ENCODE measurements at places on chromosomes 4 and X. TPM values are rescaled to one million over a fixed set of nuclear protein-coding genes. Genes with fewer than 3 reads are reported as not detected.

DNA sequence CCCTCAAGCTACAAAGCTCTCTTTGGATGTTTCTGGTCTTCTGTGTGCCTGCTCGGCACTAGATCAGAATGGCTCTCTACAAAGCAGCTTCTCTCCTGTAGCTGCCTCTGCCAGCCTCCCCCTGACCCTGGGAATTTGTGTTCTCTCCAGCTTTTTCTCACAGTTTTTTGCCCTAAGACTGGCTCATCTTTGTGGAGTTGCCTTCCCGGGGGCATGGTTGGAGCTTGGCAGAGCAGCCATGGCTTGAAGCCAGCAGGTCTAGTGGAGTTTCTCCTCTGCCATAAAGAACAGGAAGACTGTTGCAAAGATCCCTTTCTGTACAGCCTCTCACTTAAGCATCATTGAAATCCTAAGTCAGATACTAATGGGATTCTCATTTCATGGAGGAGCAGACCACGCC lies 163.3 kb upstream of the MAMLD1 start:
- no peaks in the 10 kb centered on the region for H3K4me1 ChIP-seq
- H3K27me3 ChIP-seq, result no peaks in the 10 kb centered on the region
- DNase-seq, result no peak
- no peak overlapping the region for H3K4me3 ChIP-seq

DNA sequence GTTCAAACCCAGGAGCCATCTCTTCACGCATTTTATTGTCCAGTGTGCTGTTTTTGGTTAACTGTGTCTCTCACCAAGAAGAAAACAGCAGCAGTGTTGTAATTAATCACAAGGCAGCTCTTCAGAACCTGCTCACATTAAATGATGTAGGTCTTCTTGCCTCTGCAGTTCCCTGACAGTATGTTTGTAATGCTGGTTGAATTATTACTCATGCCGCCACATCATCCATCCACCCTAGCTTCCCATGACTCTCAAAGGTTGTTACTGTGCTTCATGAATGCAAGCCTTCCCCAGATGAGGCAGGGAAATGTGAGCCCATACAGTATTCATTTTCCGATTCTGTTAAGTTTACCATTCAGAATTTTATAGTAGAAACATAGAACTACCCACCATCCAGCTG lies 17.4 kb downstream of the TLR10 start:
- no peaks in the 10 kb centered on the region for H3K36me3 ChIP-seq
- H3K4me1 ChIP-seq, result no peaks in the 10 kb centered on the region
- no peaks in the 10 kb centered on the region for H3K27me3 ChIP-seq
- DNase-seq, result no peak

- DNase-seq, result no peak
- no peaks in the 10 kb centered on the region for H3K27me3 ChIP-seq
- no peak overlapping the region for H3K27ac ChIP-seq
- no peaks in the 10 kb centered on the region for H3K4me1 ChIP-seq
- H3K4me3 ChIP-seq, result no peak overlapping the region
Observed at GRCh38 chrX:100363896-100364295, 46.2 kb downstream of the PCDH19 start.

DNA sequence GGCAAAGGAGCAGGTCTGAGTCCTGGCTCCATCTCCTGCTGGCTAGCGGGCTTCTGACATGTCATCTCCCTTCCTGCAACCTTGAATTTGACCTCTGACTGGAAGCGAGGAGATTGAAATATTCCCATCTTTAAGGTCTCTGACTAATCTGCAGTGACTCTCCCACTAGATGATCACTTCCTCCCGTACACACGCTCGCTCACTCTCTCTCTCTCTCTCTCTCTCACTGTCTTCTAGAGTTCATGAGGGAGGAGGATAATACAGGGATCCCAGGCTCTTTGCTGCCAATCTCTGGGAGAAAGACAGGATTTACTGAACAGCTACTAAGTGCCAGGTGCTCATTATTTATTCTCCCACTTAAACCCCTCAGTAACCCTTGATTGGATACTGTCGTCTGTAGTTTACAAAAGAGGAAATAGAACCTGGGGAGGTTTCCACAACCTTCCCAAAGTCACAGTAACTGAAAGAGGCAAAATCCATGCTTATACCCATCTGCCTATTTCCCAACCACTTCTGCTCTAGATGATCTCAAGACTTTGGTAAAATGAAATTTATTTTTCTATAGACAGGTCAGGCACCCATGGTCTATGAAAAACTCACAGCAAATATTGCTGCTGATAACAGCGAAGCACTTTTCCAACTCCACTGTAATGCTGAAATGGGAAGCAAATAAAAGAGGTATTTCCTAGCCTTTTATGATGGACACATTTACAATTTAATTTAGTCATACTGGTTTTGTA lies 193.5 kb upstream of the C1QTNF7 start:
- no peaks in the 10 kb centered on the region for H3K36me3 ChIP-seq
- H3K4me1 ChIP-seq, result peaks cover 5% of the 10 kb centered on the region
- H3K27me3 ChIP-seq, result no peaks in the 10 kb centered on the region
- DNase-seq, result no peak
- H3K4me3 ChIP-seq, result no peak overlapping the region
- no peak overlapping the region for H3K27ac ChIP-seq

- no peaks in the 10 kb centered on the region for H3K27me3 ChIP-seq
- peak overlapping the region; percentile 47 for H3K27ac ChIP-seq
- DNase-seq, result peak; percentile 86
- H3K4me3 ChIP-seq, result no peak overlapping the region
- peaks cover 17% of the 10 kb centered on the region for H3K4me1 ChIP-seq
- no peaks in the 10 kb centered on the region for H3K36me3 ChIP-seq
Observed at GRCh38 chr4:7828011-7828720, 111.5 kb downstream of the AFAP1 start.

DNA sequence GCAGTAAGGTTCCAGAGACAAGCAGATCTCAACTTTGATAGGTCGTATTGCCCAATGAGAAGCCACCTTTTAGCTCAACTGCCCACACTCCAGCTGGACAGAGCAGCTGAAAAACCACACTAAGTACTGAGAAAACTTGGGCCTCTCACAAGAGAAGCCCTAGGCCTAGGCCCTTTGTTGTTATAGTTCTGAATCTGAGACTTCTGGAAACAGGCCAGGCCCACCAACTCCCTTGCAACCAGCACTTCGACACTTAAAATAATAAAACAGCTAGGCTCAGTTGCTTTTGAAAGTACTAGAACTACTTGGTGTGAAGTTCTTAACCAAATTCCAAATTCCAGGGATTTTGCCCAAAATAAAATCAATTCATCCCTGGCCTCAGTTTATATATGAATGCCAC lies 13.5 kb upstream of the RTL5 start:
- H3K4me1 ChIP-seq, result no peaks in the 10 kb centered on the region
- no peak overlapping the region for H3K27ac ChIP-seq
- H3K36me3 ChIP-seq, result no peaks in the 10 kb centered on the region
- no peak for DNase-seq
- no peak overlapping the region for H3K4me3 ChIP-seq
- no peaks in the 10 kb centered on the region for H3K27me3 ChIP-seq

DNA sequence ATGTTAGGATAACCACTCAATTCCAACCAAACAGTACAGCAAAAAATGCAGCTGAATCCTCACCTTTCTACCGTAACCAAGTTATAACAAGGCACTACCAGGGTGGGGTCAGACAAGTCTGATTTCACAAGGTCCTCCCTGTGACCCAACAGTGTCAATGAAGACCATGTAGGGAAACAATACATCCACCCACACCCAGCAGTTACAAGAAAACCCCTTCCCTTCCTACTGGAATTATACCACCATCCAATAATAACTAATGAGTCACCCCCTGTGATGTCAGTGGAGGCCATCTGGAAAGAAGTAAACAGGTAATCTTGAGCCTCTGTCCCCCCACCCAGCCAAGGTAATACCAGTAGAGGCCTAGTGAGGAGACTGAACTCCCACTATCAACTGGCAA lies 117.6 kb downstream of the FGF16 start:
- no peaks in the 10 kb centered on the region for H3K27me3 ChIP-seq
- DNase-seq, result no peak
- H3K4me3 ChIP-seq, result no peak overlapping the region

GRCh38 chr4:181224852-181225251 lies 1018.4 kb upstream of the TENM3 start:
- H3K4me1 ChIP-seq, result no peaks in the 10 kb centered on the region
- no peak overlapping the region for H3K27ac ChIP-seq
- H3K27me3 ChIP-seq, result no peaks in the 10 kb centered on the region
- H3K36me3 ChIP-seq, result no peaks in the 10 kb centered on the region
- no peak for DNase-seq

- no peaks in the 10 kb centered on the region for H3K4me1 ChIP-seq
Observed at GRCh38 chr4:6465955-6466354, 6.5 kb downstream of the PPP2R2C start.

DNA sequence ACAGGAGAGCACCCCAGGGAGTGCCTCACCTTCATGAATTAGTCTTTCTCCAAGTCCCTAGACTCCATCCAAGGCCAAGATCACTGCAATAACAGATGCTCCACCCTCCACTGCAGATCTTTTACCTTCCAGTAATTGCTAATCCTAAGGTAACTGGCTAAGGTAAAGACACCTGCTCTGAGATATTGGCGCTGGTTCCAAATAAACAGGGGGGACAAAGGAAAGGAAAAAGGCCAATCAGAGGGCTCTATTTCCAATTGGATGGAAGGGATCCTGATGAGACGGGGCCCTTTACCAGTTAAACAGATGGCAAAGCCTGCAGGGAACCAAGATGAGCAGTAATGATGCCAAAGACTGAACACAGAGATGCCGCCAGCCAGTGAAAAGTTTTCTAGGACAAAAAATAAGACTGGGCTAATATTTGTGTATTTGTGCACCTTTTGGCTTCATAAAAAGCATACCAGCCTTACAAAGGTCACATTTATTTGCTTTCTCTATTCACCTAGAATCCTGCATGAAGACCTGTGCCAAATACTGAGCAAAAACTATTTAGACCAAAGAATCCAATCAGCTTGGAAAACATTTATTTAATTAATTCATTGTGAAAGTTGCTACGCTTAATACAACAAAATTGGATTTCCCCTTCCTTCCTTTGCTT lies 148.5 kb downstream of the PPP3CA start:
- no peaks in the 10 kb centered on the region for H3K27me3 ChIP-seq
- H3K4me3 ChIP-seq, result no peak overlapping the region

DNA sequence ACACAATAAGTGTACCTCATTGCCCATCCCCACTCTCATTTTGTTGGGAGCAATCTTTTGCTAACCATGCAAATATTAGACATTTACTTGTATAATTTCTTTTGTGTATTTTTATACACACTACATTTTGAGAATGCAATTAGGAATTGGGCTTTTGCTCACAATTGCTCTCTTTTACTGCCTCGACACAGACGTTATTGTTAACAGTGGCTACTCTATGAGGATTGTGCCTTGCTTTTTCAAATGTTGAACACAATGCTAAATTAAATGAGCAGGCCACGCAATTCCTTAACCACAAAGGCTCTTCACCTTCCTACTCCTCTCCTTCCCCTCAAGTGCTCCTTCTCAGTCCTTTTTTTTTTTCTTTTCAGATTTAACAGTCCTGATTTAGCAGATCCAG lies 42.8 kb upstream of the HPF1 start:
- H3K27me3 ChIP-seq, result no peaks in the 10 kb centered on the region
- H3K4me3 ChIP-seq, result no peak overlapping the region
- H3K36me3 ChIP-seq, result no peaks in the 10 kb centered on the region
- H3K4me1 ChIP-seq, result no peaks in the 10 kb centered on the region
- no peak for DNase-seq

DNA sequence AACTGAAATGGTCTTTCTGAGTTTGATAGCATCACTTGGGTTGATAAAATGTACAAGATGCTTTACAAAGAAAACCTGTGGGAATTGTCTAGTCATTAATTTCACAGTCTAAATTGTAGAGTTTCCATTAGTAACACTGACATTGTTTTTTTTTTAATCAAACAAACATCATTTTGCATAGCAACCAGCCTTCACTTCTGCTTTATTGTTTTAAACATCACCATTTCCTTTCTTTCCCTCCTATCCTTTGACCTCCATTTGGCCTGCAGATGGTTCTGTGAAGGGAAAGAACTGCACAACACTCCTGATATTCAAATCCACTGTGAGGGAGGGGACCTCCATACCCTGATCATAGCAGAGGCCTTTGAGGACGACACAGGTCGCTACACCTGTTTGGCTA lies 171.1 kb downstream of the PALLD start:
- H3K36me3 ChIP-seq, result no peaks in the 10 kb centered on the region
- H3K4me3 ChIP-seq, result no peak overlapping the region
- no peak overlapping the region for H3K27ac ChIP-seq
- no peaks in the 10 kb centered on the region for H3K4me1 ChIP-seq
- DNase-seq, result no peak
- no peaks in the 10 kb centered on the region for H3K27me3 ChIP-seq

The CDS1 gene
- 4.3 TPM for polyA plus RNA-seq

The PABPC4L gene
- 1.9 TPM for polyA plus RNA-seq

The TLR2 gene
- 2.0 TPM for polyA plus RNA-seq

Data from ovary (tissue), 10 donors.